ENCODE measurements at places on chromosomes 5 and 9.

DNA sequence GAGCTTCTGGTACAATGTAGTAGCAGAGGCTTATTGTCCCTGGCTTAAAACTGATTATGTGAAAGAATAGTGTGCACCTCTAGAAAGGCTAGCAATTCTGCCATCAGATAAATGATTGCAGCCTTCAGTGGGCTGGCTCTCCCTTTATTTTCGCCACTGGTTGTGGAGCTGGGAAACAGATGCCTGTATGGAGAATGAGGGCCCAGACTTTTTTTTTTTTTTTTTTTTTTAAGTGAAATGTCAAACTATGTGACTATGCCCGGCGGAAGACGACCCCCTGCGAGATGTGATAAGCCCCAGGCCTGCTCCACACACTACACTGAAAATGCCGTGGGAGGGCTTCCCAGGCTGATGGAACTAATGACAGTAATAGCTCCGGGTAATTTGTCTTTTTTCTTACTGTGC, 28.7 kb downstream of the ISL1 start:
- DNase-seq: no peak

- no peak for DNase-seq
Measured at GRCh38 chr5:110638970-110639902, 87.2 kb downstream of the TMEM232 start.

DNA sequence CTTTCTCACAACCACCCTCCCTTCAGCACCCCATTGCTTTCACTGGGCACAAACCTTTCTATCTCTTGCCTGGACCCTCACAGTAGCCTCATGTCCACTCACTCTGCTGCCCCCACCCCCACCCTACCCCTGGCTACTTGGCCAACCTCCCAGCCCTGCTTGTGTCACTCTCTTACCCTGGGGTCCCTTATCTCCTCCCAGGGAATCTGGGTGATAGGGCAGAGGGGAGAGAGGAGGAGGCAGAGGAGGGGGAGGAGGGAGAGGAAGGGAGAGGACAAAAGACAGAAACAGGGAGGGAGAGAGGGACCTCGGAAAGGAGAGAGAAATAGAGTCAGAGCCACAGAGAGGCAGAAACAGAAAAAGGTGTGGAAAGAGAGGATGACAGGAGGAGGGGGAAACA, 25.0 kb upstream of the KIF12 start:
- no peak for DNase-seq

- no peak for DNase-seq
Measured at GRCh38 chr5:75509956-75510355, 1.5 kb downstream of the CERT1 start.

GRCh38 chr9:135801070-135801469, 99.1 kb downstream of the KCNT1 start:
- DNase-seq: no peak

Measured in SW 1271 (cell line).